HT-29 (cell line): ENCODE measurements at places on chromosomes 5 and 9. TPM values are rescaled to one million over a fixed set of nuclear protein-coding genes. Genes with fewer than 3 reads are reported as not detected.
A peak's percentile ranks its signal among the peaks of the same experiment; 100 is the strongest.

KIF4B gene
- total RNA-seq, result not detected in 2 replicates

GRCh38 chr5:154286557-154286956 is 96.0 kb downstream of the GALNT10 start:
- DNase-seq, result no peak

DNA sequence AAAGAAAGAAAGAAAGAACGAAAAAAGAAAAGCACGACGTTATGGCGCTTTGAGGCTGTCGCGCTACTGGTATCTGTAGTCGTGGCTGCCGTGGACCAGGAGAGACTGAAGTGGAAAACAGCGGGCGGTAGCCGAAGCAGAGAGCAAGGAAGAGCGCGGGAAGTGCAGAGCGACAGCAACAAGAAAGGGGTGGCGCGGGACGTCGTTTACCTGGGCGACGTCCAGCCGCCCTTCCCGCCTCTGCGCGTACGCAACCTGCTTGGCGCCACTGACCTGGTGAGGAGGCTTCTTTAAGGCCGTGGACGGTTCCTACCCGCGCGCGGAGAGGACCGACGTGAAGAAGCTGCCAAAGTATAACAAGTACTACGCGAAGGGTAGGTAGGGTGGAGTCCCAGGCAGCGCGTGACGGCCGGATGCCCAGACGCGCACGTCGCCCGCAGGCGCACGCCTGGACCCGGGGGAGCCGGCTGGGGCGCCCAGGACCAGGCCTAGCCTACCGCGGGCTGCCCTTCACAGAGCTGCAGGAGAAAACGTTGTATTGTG is 15.4 kb downstream of the CCL28 start:
- peak; percentile 69 for DNase-seq

DNA sequence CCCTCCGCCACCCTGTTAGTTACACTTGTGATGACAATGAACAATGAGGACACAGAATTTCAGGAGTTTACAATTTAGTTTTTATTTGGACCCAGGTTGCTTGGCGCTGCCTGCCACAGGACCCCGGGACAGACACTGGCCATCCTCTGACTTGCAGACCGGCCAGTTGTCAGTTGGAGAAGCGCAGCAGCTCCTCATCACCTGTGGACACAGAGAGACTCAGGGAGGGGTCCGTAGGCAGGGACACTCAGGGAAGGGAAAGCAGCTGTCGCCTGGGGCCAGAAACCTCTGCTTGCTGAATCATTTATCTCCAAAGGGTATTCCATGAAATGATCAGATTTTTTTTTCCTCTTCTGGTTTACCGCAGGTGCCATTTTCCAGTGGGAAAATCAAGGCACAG is 18.0 kb downstream of the AMBP start:
- DNase-seq, result no peak

- no peak for DNase-seq
These were observed 1.7 kb upstream of the ABL1 start for GRCh38 chr9:130833031-130833990.

GRCh38 chr9:111825468-111826145 is 30.9 kb upstream of the SHOC1 start:
- no peak for DNase-seq

DNA sequence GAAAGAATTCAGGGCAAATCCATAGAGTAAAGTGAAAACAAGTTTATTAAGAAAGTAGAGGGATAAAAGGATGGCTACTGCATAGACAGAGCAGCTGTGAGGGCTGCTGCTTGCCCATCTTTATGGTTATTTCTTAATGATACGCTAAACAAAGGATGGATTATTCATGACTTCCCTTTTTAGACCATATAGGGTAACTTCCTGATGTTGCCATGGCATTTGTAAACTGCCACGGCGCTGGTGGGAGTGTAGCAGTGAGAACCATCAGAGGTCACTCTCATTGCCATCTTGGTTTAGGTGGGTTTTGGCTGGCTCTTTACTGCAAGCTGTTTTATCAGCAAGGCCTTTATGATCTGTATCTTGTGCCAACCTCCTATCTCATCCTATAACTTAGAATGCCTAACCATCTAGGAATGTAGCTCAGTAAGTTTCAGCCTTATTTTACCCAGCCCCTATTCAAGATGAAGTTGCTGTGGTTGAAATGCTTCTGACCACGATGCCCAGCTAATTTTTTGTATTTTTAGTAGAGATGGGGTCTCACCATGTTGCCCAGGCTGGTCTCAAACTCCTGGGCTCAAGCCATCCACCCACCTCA is 42.1 kb downstream of the RFK start:
- DNase-seq, result no peak

- no peak for DNase-seq
These were observed 19.2 kb upstream of the FYB1 start for GRCh38 chr5:39238366-39239105.

DNA sequence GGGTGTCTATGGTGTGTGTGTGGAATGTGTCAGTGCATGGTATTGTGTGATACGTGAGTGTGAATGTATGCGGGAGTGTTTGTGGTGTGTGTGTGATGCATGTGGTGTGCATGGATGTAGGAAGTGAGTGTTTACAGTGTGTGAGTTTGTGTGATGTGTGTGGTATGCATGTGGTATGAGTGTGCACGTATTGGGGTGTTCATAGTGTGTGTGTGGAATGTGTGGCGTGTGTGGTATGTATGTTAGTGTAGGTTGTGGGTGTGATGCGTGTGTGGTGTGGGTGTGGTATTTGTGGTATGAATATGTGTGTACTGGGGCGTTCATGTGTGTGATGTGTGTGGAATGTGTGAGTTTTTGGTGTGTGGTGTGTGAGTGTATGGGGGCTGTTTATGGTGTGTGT is 40.1 kb upstream of the BICD2 start:
- DNase-seq, result no peak

GRCh38 chr5:132226516-132227234 is 978 bp downstream of the P4HA2 start:
- DNase-seq, result no peak
